ENCODE measurements at places on chromosomes 13 and 19.

DNA sequence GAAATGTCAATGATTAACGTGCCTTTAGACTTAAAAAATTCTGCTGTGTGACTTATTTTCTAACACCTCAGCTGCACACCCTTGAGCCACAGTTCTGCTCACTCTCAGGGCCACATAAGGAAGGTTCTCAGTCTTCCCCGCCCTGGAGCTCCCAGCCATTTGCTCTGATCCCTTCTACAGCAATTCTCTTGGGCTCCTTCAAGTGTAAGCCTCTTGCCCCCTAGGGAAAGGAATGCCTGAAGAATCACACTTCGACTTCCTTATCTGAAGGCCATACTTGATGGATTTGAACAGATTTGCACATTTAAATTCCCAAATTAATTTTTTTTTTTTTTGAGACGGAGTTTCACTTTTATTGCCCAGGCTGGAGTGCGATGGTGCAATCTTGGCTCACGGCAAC, 44.2 kb downstream of the RASA3 start:
- no peak for DNase-seq

DNA sequence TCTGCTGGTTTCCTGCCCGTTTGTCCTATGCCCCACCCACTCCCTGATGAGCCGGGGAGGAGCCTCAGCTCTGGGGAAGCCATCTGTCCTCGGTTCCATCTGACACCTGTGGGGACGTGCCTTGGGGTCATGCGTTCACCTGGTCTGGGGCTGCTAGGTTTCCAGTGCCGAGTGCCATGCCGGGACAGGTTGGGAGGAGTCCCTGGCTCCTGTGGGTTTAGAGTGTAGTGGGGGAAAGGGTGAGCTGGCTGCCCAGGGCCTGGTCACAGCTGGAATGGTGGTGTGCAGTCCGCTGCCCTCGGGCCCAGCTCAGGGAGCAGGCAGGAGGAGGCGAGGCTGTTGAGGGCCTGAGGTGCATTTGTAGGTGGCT, 2.5 kb downstream of the KDM4B start:
- DNase-seq, result no peak

GRCh38 chr19:27762933-27763332, 1450.0 kb downstream of the UQCRFS1 start:
- DNase-seq, result no peak

GRCh38 chr13:25111585-25111956, 15.6 kb downstream of the PABPC3 start:
- no peak for DNase-seq

GRCh38 chr13:26494571-26495195, 62.8 kb upstream of the WASF3 start:
- DNase-seq, result no peak

DNA sequence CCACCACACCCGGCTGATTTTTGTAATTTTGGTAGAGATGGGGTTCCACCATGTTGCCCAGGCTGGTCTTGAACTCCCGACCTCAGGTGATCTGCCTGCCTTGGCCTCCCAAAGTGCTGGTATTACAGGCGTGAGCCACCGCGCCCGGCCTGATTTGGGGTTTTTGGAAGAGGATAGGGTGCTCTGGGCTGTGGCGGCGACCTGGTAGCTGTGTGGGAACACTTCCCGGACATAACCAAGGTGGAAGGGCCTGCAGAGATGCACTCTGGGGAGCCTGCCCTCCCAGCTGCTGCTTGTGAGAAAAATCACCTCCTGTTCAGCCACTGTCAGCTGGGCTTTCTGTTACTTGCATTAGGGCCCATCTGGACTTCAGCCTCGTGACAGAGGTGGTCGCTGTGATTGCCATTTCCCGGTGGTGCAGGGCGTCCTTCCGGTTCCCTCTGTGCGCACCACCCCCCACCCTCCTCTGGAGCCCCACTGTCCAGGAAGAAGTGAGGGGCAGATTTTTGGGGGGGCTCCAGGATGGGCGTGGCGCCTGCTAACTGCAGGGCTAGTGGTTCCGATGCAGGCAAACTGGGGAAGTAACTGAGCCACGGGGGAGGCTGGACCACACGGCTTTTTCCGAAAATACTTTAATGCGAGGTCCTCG, 7.5 kb downstream of the IL4I1 start:
- DNase-seq, result no peak

All from amygdala (tissue), 56 donors.